ENCODE measurements at places on chromosomes 16 and 17.

- no peak for DNase-seq
Measured at GRCh38 chr16:15491411-15491810, 57.0 kb downstream of the BMERB1 start.

GRCh38 chr16:52547004-52547833 lies at the start of gene TOX3:
Gene TOX3, minus strand, starts transcription at chr16:52547143. Its CDS starts 420 bp downstream, at chr16:52546723.
- DNase-seq, result no peak

DNA sequence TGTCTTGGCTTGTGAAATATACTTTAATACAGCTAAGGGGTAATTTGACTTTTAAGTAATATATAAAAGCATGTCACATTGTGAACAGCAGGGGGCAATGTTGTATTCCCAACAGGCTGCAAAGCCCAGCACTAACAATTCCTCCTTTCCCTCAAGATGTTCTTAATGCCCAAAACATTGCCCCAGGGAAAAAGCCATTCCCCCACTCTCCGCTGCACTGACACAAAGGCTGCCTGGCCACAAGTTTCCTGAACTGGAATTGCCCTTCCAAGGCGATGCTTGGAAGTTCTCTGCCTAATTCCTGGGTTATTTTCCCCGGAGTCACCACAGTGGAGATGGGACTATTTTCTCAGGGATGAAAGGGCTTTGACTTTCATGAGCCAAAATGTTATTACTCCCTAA lies 27.2 kb downstream of the CLEC16A start:
- DNase-seq, result no peak

- no peak for DNase-seq
Measured at GRCh38 chr16:85943711-85944110, 44.7 kb downstream of the IRF8 start.

DNA sequence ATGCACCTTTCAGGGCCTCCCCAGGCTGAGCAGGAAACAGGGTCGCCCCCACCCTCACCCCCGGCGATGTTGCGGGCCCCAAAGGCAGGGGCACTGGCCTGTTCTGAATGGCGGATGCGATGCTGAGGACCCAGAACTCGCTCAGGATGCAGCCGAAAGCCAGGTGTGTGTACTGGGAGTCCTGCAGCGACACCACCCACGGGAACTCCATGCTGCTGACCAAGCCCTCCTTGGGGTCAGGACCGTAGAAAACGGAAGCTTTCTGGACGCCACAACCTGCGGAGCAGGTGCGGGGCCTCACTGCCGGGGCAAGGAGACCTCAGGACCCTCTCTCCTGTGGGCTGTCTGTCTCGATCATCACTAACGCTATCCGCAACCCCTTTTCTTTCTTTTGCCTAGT lies 4.0 kb downstream of the PRSS54 start:
- DNase-seq, result no peak

DNA sequence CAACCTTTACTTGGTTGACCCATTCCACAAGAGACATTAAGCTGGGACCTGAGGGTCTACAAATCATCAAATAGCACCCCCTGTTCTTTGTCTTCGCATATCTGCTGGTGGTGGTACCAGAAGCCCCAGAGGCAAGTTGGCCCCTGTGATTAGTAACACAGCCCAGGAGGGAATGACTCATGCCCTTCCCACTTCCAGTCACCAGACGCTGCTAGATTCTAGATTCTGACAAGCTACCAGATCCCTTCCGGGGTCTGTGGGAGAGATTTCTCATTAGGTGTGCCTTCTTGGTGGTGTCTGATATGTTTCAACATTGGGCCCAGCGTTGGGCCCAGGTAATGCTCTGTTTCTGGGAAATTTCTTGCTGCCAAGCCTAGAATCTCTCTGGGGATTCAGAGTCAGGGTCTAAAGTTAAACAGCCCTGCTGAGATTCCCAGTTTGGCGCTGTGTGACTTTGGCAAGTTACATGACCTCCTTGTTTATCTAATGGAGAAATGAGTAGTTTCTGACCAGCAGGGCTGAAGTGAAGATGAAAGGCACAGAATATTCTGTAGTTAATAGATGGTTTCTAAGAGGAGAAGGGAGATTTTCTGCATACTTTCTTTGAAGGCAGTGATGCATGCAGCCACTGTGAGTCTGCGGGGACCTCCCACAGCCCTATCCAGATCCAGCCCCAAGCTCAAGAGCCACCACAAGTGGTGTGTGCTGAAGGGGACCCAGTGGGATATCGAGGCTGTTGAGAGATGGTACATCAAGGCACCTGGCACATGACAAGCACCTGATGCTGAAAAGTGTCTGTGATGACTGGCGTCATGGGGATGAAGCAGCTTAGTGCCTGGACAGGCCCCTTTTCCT lies 3.9 kb downstream of the TRPV2 start:
- DNase-seq, result no peak

DNA sequence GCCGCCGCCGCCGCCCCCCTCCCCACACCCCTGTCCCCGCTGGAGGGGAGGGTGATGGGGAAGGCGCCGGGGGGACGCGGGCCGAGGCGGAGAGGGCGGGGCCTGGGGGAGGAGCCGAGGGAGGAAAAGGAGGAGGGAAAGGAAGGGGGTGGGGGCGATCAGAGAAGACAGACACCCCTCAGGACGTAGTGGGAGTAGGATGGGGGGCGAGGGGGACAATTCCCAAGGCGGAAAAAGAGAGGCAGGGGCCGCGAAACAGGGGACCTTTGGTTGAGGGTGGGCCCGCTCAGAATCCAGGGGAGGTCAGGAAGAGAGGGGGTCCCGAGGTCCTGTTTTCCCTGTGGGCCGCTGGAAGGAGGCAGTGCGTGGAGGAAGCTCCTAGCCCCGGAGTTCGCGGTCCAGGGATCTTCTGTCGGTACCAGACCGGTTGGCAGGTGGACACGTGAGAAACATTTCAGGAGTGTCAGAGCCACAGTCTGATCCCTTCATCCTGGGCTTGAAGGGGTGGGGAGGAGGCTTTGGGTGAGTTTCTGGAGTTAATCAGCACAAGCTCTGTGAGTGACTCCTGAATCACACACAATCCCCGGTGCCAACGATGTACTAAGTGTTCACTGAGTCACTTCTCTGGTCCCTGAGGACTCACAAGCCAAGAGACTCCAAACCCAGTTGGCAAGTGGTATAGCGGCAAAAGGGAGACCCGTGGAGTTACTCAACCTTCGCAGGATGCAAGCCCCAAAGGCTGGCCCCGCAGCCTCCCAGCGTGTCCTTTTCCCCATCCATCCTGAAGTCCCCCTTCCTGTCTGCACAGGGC lies at the start of gene XYLT1:
TSS of gene XYLT1 (minus strand) at position 53 of the 811 bp plus-strand sequence. CDS start 164 bp downstream, outside the sequence.
- DNase-seq, result no peak

- DNase-seq, result no peak
Measured at GRCh38 chr17:44004761-44005526, 522 bp downstream of the NAGS start.

DNA sequence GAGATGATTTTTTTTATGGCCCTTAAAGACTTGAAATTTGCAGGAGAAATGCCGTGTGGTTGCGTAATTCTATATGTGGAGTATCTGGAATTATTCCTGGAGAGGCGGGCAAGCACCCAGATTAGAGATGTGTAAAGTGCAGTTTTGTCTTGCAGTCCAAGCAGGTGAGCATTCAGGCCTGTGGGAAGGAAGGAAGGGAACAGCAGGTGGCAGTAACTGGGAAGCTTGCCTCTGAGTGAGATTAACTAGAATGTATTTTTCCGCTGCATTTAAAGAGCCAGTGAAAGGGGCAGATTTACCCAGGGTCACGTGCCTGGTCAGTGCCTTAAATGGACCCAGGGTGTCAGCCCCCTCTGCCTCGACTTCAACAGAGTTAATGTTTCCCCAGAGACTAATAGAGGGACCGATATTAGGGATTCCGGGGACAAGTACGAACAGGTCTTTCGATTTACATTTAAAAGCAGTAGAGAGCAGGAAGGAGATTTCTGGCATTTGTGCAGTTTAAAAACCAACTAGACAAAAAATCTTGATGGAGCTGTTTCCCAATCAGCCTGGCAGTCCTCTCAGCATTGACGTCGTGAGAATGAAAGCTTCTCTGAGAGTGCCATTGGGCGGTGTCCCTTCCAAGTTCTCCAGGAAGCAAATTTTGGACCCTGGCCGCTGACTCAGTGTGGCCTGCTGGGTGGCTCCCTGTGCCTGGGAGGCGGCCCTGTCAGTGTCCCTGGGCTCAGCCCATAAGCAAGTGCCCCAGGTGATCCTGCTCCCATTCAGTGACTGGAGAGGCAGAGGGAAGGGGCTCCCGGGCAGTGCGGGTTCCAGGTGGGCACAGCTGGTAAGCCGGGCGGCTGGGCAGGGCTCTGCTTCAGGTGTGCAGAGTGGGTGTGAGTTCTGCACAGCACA lies 38.2 kb downstream of the KSR1 start:
- no peak for DNase-seq

DNA sequence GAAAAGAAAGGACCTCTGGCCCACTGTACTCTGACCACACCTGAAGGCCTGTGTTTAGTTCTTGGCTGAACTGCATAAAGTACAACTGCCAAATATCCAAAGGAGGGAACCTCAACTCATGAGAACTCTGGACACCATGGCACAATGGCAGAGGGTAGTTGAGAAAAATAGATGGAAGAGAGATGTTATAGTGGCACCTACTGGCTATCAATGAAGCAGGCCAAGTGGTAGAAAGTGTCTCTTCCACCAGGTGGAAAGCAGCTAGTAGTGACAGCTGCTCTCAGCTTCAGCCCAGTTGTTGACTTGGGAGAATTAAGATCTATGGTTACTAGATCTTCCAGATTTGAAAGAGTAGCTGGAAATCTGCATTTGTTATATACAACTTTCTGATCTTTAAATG lies 3.2 kb downstream of the MED31 start:
- DNase-seq, result no peak

DNA sequence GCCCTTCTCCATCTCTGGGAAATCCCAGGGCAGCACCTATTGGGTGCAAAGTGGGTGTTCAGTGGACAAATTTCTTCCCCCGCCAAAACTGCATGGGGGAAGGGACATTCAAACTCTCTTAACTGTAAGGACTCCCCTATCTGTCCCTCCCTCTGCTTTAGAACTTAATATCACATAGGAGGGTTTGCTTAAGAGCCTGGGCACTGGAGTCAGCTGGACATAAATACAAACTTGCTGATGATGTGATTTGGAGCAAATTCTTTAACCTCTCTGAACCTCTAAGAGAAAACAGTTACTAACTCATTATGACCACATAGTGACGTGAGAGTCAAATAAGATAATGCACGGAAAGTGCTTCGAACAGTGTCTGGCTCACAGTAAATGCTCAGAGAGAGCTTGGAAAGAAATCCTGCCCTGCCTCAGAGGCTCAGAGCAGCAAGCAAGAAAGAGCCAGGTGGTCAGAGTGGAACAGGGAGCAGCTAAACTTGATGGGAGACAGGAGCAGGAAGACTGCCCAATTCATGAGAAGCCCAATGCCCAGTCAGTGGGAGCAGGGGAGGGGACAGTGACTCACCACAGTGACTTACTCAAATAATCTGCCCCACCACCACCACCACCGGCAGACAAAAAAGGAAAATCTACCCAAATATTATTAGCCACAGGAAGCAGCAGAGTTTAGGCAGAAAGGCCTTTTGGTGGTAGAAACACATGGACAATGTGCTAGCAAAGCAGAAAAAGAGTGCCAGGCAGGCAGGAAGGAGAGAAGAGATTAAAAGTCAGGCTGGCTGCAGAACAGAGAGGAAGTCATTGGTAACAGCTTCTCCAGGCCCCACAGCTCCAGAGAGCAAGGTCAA lies 23.9 kb upstream of the CCL1 start:
- DNase-seq, result no peak

DNA sequence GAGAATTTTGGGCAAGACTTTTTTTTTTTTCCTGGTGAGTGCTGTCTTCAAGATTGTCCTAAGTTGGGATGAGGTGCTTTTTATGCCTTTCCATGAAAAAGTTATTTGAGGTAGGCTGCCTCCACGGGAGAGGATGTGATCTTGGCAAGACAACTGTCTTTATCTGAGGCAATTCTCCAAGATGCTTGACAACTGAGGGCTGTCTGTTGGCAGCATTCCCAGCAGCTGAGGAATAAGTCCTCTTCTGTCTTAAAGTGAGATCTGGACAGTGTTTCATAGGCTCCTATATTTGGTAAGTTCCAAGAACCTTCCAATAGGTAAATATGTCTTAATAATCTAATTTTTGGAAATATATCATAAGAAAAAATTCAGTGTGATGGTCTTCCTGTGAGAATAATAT lies 662.0 kb downstream of the CDH11 start:
- DNase-seq, result no peak
